ENCODE measurements at places on chromosomes 3 and 15. TPM values are rescaled to one million over a fixed set of nuclear protein-coding genes. Genes with fewer than 3 reads are reported as not detected.

Gene HTR3E
- not detected for total RNA-seq

Gene MFSD1
- 150 TPM for total RNA-seq

Gene TFG
- total RNA-seq, result 59.5 TPM

Gene TP53BP1
- 23.1 TPM for total RNA-seq

Gene PLA1A
- not detected for total RNA-seq

Gene ACKR2
- not detected for total RNA-seq

Gene AADACL2
- total RNA-seq, result not detected

Gene GOLGA8R
- total RNA-seq, result 0.69 TPM

Gene MYO5C
- total RNA-seq, result not detected

Gene PCBP4
- 95.9 TPM for total RNA-seq

Gene CASR
- not detected for total RNA-seq

Gene CHRNA3
- not detected for total RNA-seq

Gene SELENOS
- 50.7 TPM for total RNA-seq

Gene GOLGA8J
- total RNA-seq, result not detected

Gene TMEM40
- not detected for total RNA-seq

Gene SNURF
- 5.8 TPM for total RNA-seq

Gene IL17RD
- total RNA-seq, result 5.7 TPM

Gene REC114
- total RNA-seq, result not detected

Gene GOLGA6L6
- not detected for total RNA-seq

Gene CDHR4
- total RNA-seq, result not detected

Gene CLDN1
- 0.37 TPM for total RNA-seq

Gene DLL4
- 0.31 TPM for total RNA-seq

Gene PAQR5
- 5.3 TPM for total RNA-seq

Gene ADCY5
- total RNA-seq, result 1.7 TPM

Gene FRMD5
- total RNA-seq, result 28.1 TPM
